Thyroid gland (tissue), 4 donors: ENCODE measurements at places on chromosomes 7 and 10. TPM values are rescaled to one million over a fixed set of nuclear protein-coding genes. Genes with fewer than 3 reads are reported as not detected.

Gene UNCX
- total RNA-seq: not detected

Gene OR6V1
- not detected for total RNA-seq

Gene CCDC172
- not detected for total RNA-seq

Gene TRIM50
- total RNA-seq: not detected

Gene KAZALD1
- total RNA-seq: 3.1 TPM

Gene SPDYE1
- total RNA-seq: not detected

Gene ITIH2
- not detected for total RNA-seq

Gene FXYD4
- not detected for total RNA-seq

Gene MYL10
- not detected for total RNA-seq

Gene ZNF282
- 28.5 TPM for total RNA-seq

Gene FAM25A
- total RNA-seq: not detected

Gene SMO
- 10.5 TPM for total RNA-seq

Gene TFEC
- total RNA-seq: 1.4 TPM

Gene EMX2
- total RNA-seq: not detected

Gene CNPY1
- not detected for total RNA-seq

Gene SAP25
- 6.2 TPM for total RNA-seq

Gene CYP2C19
- total RNA-seq: not detected

Gene SPACDR
- total RNA-seq: not detected
